WTC11 (cell line): ENCODE measurements at places on chromosomes 16 and 17.

GRCh38 chr17:73851091-73851490 is 206.8 kb upstream of the SDK2 start:
- DNase-seq = no peak

- DNase-seq = peak; percentile 33
These were observed 87.8 kb downstream of the SMG6 start for GRCh38 chr17:2215616-2216364.

GRCh38 chr16:12559714-12560113 is 244.0 kb downstream of the CPPED1 start:
- DNase-seq = no peak

GRCh38 chr16:11484691-11485258 is 101.9 kb downstream of the LITAF start:
- DNase-seq = no peak

DNA sequence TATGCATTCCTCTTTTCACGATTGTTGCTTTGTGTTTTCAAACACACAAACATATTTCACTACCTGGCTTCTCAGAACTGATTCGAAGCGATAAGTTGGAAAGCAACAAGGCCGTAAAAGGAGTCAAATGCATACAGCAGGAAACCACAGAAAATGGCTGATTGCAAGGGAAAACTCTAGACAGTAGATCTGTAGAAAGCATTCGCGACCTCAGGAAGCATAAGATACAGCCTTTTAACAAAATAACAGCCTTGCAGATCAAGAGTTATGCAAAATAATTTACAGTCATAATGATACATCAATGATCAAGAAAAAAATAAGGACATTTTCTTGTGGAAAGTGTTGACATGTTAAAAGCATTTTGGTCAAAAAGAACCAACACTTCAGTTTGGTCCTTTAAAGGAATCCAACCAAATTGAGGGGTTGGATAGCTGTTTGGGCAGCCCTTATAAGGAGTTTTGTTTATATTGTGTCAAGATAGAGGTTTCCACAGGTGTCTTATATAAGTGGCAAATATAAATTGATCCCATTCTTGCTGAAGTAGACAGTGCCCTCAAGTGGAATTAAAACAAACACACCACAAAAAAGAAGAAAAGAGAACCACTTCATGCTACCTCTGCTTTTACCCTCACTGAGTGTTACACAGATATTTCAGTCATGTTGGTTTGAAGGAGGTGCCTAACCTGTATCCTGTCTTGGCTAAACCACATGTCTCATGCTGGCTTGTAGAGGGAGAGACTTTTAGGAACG is 5.5 kb downstream of the CYLD start:
- DNase-seq = no peak

DNA sequence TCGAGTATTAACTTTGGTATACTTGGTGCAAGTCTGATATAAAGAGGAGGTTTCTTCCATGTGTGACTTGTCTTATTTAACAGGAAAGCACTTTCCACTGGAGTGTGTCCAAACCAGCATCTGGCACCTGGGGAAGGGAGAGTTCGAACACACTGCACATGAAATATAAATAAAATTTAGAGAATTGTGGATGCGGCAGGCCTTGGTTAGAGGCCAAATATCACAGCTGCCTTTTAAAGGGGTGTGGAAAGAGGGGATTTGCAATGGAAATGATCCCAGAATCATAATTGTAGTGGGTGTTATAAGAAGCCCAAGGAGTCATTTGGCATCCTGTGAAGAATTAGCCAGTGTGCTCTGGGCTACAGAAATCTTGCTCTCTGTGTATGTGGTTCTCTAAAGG is 4.3 kb upstream of the NXN start:
- DNase-seq = no peak

GRCh38 chr17:53740312-53740711 is 82.4 kb upstream of the KIF2B start:
- DNase-seq = no peak

- DNase-seq = no peak
These were observed 25.1 kb downstream of the ABR start for GRCh38 chr17:1154704-1155103.

DNA sequence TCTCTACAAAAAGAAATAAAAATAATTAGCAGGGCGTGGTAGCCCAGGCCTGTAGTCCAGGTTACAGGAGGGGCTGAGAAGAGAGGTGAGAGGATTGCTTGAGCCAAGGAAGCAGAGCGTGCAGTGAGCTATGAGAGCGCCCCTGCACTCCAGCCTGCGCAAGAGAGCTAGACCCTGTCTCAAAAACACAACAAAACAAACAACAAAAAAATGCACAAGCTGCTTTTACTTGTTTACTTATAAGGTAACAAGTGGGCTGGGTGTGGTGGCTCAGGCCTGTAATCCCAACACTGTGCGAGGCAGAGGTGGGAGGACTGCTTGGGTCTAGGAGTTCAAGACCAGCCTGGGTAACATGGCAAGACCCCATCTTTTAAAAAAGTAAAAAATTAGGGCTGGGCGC is 1.7 kb downstream of the CYTH1 start:
- no peak for DNase-seq
